Stimulated activated CD4-positive, alpha-beta T cell treated with anti-CD3 and anti-CD28 coated beads, Interleukin-1b, Interleukin-23, amount 100 ng/mL, for 24 hours (primary cell): ENCODE measurements at places on chromosomes 6 and 20.

GRCh38 chr6:16450821-16451220 lies 212.4 kb downstream of the GMPR start:
- no peak for DNase-seq

- DNase-seq, result no peak
Measured at GRCh38 chr6:1770435-1770843, 160.7 kb downstream of the FOXC1 start.

DNA sequence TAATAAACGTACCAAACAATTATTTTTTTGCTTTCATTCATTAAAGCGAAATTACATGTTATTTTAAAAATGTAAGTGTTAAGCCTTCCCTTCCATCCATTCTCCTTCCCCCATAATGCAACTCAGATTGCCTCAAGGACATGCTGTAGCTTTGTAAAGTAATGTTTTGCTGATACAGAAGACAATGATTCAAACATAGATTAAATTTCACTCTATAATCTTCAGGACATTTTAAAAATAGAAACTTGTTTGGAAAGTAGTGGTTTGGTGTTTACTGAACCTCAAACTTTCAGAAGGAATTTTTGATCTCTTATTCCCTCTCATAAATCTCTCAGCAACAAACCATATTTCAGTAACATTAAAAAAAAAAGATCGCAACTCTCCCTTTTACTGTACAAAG lies 350.9 kb upstream of the HSF2 start:
- no peak for DNase-seq

DNA sequence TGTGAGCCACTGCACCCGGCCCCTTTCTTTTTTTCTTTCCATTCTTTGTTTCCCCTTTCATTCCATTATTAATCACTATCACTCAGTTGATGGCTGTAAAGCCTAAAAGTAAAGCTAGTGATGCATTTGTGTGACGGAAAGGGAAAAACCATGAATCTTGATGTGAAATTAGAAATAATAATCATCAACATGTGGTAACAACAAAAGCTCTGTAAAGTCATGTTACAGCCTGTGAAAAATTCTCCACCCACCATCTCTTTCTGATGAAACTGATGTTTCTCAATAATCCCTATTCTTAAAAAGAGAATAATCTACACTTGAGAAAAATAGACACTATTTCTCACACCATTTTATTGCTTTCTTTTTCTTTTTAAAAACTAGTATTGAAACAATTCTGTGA lies 80.0 kb downstream of the CRYBG1 start:
- no peak for DNase-seq

GRCh38 chr6:27669624-27670301 lies 196.9 kb upstream of the ZNF184 start:
- DNase-seq, result no peak

- DNase-seq, result no peak
Measured at GRCh38 chr6:15518057-15518456, 144.8 kb downstream of the DTNBP1 start.

GRCh38 chr20:48820649-48820973 lies 7.2 kb downstream of the PREX1 start:
- DNase-seq, result no peak

DNA sequence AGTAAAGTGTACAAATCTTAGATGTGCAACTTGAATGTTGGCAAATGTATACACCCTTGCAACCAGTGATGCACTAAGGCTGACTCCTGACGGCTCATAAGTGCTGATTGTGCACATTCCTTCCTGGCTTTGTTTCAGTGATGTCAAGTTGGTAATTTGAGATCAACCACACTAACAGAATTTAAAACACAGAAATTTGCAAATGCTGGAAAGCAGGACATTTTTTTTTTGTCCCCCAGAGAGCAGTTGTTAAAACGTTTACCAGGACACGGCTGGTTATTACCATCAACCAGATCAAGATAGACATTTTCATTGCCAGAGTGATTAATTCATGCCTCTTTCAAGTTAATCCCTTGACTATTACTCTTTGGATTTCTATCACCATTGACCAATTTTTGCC lies 735.6 kb downstream of the RFPL4B start:
- no peak for DNase-seq

GRCh38 chr6:75757295-75757694 lies 8.3 kb downstream of the MYO6 start:
- DNase-seq, result no peak

- no peak for DNase-seq
Measured at GRCh38 chr6:43334466-43335095, 26.0 kb upstream of the CRIP3 start.

DNA sequence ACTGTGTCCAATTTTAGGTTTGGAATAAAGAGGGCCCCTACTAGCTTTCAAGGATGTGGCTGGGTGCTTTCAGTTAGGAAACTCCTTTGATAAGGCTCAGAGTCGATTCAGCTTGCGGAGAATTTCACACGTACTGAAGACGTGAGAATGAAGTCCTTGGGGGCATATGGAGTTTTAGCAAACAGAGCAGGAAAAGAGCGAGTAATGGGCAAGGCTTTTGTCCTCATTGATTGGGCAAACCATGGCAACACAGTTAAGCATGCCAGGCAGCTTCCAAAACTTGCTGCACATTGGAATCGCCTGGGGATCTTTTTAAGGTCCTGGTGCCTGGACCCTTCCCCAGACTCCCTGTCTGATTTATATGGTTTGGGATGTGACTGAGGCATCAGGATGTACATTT lies 29.2 kb downstream of the ISM1 start:
- DNase-seq, result no peak

DNA sequence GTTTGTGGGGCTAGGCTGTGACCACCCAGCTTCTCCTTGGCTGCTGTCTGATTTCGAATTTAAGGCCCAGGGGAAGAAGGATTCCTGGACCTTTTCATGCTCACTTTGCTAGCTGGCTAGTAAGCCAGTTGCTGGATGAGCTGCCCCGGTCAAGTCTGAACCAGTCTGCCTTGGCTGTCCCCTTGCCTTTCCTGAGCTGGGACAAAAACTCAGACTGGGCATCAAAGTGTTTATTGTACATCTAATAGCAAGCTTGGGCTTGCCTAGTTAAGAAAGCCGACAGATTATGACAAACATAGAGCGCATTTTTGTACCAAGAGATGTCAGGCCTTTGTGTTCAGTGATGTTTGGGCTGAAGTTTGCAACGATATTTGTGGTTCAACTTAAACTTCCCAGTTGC lies 750 bp upstream of the PAK5 start:
- no peak for DNase-seq

- no peak for DNase-seq
Measured at GRCh38 chr6:55568808-55569439, 10.1 kb downstream of the HMGCLL1 start.
